SJSA1 (cell line): ENCODE measurements at places on chromosomes 3 and 15. TPM values are rescaled to one million over a fixed set of nuclear protein-coding genes. Genes with fewer than 3 reads are reported as not detected.

The POLG gene
- total RNA-seq, result 54.9 and 71.0 TPM in 2 replicates

The ARPIN gene
- total RNA-seq, result 4.0 and 8.2 TPM in 2 replicates

The AGBL1 gene
- not detected in 2 replicates for total RNA-seq

The UTS2B gene
- total RNA-seq, result 0.76 TPM in 1 of 2 replicates, not detected in the other

The TRIM42 gene
- total RNA-seq, result not detected in 2 replicates

The GRAMD1C gene
- total RNA-seq, result 13.8 and 29.7 TPM in 2 replicates

The SLC51B gene
- 1.1 TPM in 1 of 2 replicates, not detected in the other for total RNA-seq

The XCR1 gene
- not detected in 2 replicates for total RNA-seq

The CAMP gene
- total RNA-seq, result not detected in 2 replicates

The DAPK2 gene
- total RNA-seq, result 0.34 and 2.2 TPM in 2 replicates

The LRRC2 gene
- total RNA-seq, result 0.61 and 2.8 TPM in 2 replicates

DNA sequence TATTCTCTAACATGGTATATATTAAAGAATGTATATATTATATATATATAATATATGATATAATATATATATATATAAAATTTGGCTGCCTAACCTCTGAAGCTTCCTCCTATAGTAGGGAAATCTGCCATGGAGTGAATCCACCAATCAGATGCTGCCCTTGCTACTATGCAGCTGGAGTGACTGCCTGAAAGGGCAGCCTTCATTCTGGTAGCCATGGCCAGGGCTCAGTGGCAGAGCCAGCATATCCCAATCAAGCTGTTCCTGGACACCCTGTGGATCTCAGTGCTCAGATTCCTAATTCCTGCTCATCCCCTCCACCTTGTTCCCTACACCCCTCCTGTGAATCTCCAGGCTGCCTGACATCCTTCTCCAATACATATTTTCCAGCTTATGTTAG is 2.2 kb upstream of the SH3GL3 start:
- no peak for DNase-seq

GRCh38 chr3:129197321-129197720 is 13.6 kb upstream of the CNBP start:
- no peak for DNase-seq

DNA sequence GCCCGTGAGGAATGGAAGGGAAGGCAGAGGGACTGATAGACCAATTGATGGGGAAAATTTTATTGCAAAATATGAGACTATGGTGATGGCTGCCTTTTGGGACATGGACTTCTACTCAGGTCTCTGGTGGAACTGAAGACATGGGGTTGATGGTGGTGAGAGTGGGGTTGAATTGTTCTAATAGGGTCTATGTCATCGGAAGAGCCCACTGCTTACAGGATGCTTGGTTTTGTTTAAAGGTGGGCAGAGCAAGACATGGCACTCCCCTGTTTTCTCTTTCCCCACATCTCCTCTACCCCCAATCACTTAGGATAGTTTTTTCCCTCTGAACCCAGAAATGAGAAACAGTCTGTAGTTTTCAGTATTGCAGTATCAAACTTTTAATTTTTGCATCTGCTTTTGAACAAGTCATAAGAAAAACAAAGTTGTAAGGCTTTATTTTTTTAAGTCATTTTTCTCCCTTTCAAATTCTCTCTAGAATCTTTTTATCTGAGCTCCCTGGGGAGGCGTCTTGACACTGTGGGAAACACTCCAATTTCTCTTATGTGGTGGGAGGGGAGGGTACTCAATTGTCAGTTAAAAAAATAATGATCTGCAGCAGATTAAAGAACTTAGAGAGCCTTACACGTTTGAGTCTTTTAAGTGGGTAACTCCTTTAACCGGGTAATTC is 276.2 kb upstream of the TBC1D5 start:
- no peak for DNase-seq

- no peak for DNase-seq
Measured at GRCh38 chr3:174547801-174548435, 311.2 kb upstream of the NAALADL2 start.

- DNase-seq, result no peak
Measured at GRCh38 chr3:171116824-171117395, 90.4 kb upstream of the SLC2A2 start.

- no peak for DNase-seq
Measured at GRCh38 chr3:112123548-112123947, 9.5 kb downstream of the GCSAM start.

DNA sequence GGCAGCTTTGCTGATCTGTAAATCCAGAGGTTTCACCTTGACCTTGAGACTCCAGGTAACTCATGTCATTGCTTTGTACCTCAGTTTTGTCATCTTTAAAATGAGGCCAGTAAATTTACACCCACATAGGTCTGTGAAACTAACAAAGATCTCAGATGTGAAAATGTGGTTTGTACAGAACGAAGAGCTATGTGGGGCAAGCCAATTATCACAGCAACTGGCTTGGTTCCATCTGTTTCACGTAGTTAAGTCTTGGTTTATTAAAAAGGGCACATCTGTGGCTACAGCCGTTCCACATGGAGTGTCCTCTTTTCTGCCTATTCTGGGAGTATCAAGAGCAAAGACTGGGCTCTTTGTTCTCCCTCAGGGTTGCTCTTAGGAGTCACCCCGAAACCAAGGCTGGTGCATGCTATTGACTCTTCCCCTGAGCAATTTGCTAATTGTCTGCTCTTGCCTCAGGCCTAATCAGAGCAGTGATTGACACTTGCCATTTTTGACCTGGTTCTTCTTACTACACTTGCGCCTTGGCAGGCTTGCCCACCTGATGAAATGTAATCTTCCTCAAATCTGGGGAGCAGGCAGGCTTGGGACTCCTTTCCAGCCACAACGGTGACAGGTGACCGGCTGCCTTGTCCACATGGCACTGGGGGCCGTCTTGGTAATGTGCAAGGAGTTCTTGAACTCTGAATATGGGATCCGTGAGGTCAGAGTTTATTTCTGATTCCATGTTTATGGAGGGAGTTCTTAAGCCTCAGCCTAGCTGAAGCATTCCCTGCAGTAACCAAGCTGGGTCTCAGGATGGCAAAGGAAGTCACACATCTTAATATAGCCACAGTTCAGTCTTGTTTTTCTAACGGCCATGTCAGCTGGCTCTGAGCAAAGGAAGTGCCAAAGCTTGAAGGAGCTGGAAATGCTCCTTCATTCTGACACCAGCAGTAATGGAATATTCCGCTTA is 40.1 kb downstream of the EAF1 start:
- DNase-seq, result no peak

- no peak for DNase-seq
Measured at GRCh38 chr15:78637776-78638435, 3.1 kb downstream of the CHRNB4 start.

DNA sequence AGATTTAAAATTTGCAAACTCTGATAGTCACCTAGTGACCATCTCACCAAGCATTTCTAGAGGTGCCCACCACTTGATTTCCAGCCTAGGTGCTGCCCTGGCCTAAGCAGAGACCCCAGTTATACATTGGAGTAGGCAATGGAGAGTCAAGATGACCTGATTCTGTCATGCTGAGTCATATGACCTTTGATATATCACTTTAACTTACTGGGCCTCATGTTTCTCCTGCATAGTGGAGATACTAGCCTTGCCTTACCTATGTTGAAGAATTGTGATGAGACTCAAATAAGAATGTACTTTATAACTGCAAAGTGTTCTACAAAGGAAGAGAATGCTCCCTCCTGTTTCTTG is 75.5 kb upstream of the XCR1 start:
- no peak for DNase-seq

DNA sequence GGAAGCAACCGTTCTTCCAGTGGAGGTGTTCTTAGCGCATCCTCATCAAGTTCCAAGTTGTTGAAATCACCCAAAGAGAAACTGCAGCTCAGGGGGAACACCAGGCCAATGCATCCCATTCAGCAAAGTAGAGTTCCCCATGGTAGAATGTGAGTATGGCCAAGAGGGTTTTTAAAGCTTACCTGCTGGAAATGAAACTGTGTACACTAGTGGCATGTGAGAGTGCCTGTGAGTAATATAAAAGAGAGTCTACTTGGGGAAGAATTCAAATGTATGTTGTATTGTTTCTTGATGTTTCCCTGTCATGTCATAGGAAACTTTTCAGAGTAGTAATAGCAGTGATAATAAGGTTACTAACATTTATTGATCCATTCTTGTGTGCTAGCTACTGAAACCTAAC is 43.3 kb downstream of the PSMD6 start:
- no peak for DNase-seq

DNA sequence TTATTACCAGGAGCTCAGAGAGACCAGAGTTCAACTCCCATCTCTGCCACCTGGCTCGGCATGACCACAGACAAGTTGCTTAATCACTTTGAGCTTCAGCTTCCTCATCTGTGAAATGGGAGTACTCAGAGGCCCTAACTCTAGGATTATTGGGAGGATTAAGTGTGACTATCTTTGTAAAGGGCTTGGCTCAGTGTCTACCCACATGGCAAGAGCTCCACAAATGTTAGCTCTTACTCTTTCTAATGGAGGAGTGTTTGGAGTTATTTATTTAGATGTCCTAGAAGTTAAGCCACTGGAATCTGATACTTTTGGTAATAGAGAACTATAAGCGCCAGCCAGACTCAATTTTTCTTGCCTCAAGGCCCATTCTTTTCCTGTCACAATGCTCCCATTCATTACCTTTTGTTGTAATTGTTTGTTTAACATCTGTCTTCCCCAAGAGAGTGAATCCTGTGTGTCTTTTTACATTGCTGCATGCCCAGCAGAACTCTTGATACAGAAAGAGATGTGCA is 12.3 kb upstream of the LMCD1 start:
- peak; percentile 47 for DNase-seq

GRCh38 chr3:45167011-45167911 is 21.1 kb upstream of the CDCP1 start:
- DNase-seq, result peak; percentile 90

DNA sequence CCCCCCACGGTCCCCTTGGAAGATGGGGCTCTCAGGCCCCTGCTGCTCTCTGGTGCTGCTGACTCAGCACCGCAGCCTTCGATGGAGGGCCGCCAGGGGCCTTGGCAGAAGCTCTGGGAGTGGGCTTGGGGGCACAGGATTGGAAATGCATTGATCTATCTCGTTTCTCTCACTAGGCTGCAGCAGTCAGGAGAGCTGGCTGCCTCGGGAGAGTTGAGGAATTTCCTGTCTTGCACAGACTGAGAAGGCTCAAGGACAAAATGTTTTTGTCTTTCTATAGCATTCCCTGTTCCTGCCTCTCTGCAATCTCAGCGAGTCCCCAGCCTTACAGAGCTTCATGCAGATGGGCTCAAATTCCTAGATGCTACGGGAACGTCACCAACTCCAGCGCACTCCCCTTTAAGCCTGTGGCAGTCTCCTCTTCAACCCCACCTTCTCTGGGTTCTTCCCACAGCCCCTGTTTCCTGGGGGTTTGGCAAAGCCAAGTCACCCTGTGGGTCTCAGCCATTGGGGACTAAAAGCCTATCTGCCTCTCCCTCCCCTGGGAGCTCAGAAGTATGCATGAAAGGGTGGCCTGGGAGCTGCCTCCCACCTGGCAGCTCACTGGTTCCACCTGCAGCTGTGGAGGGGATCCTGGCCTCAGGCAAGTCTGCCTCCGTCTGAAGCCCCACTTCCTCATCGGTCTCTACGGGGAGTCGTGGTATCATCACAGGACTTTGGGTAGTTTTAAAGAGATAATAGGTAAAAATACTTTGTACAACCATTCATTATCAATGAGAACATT is 127.4 kb upstream of the HACD2 start:
- DNase-seq, result no peak

DNA sequence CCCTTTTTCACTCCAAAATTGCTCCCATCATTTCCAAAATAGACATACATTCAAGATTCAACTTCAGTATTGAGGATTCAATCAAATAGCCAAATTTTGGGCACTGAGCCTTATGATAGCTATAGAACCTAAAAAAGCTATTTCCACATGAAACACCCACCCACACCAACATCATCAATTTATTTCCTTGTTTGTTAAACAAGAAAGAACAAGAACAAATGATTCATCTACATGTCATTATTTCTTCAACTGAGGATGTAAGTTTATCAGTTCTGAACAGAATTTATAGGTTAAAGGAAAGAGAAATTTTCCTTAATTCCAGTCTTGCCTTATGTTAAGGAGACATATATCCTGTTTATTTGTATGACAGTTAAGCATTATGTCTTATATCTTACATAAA is 32.2 kb downstream of the DPPA2 start:
- no peak for DNase-seq

DNA sequence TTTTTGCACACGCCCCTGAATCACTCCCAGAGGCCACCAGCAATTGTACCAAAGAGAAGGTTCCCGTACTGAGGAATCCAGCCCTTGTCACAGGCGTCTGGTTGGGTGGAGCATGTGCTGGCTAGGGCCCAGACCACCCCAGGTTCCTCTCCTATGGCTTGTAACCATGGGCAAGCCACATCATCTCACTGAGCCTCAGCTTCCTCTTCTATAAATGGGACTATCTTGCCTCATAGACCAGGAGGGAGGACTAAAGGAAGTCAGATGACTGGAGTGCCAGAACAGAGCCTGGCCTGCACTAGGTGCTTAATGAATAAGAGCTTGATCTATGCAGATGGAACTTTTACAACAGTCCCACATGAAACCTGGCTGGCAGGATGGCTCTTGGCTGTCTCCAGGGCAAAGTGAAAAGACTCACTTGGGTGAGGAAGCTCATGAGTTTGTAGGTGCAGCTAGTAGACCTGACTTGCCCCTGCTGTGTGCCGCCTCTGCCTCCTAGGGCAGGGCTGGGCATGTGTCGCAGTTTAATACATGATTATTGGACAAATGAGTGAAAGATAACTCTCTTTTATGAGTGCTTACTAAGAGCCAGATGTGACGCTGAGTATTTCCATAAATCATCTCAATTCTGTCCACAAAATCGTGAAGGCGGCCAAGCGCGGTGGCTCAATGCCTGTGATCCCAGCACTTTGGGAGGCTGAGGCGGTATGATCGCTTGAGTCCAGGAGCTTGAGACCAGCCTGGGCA is 29.3 kb downstream of the CTSH start:
- DNase-seq, result no peak

DNA sequence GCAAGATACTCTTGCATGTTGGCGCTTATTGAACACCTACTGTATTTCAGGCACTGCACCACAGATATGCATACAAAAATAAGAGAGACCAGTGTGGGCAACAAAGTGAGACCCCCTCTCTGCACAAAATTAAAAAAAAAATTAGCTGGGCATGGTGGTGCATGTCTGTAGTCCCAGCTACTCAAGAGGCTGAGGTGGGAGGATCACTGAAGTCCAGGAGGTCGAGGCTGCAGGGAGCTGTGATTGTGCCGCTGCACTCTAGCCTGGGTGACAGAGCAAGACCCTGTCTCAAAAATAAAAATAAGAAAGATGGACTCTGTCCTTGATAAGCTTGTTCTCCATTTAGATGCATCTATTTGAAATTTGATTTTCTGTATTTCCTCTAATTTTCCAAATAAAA is 20.8 kb downstream of the FEM1B start:
- DNase-seq, result no peak

DNA sequence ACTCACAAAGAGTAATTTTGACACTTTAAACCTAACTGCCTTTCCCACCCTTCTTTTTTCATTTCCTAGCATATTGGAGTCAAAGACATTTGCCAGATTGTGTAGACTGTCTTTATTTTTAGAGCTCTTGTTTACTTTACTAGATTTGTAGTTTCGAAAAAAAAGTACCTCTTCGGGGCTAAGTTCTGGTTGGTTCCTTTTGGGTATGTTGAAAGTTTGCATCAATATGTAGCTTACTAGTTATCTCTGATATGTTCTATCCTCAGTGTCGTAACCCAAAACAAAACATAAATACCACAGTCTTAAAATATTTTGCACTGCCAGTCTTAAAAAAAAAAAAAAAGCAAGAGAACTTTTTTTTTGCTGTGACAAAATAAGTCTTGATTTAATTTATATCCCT is 52.2 kb downstream of the REC114 start:
- no peak for DNase-seq

GRCh38 chr15:70289191-70289955 is 191.7 kb upstream of the TLE3 start:
- DNase-seq, result no peak
